ENCODE measurements at places on chromosomes 3 and 15.

- DNase-seq = no peak
Measured at GRCh38 chr3:108966773-108967172, 13.1 kb upstream of the GUCA1C start.

GRCh38 chr3:24242012-24242698 is 252.5 kb downstream of the THRB start:
- DNase-seq = no peak

DNA sequence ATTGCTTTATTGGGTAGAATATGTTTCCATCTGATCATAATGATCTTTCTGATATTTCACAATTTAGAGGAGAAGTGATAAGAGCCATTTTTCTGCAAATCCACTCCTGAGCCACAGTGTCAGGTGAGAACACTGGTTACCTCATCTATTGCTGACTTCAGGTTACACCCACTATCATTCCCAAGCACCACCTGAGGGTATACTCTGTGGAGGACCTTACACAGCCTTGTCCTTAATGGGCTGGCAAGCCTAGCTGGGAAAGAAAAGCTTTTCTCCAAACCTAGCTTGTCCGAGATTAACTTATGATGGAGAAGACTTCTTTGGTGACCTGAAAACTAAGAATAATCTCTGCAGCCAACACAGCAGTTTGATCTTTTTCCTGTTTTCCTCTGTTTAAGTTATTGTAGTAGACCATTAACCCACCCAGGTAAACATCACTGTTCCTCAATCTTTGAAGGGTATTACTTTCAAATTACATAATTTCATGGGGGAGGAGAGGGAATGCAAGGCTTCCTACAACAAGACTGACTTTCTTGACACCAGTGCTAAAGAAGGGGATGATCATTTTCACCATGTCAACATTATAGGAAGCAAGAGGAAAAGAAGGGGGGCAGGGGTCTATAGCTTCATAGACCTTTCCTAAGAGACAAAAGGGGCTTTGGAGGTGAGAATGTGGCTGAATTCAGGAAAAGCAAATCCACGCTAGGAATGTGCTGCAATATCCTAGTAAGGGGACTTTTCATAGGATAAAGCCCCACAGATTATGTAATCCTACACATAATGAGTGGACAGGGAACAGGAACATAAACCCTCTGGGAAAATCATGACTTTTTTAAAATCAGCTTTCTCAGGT is 1.7 kb downstream of the NCEH1 start:
- DNase-seq = no peak

GRCh38 chr3:13570391-13571194 is 21.7 kb downstream of the FBLN2 start:
- DNase-seq = no peak

DNA sequence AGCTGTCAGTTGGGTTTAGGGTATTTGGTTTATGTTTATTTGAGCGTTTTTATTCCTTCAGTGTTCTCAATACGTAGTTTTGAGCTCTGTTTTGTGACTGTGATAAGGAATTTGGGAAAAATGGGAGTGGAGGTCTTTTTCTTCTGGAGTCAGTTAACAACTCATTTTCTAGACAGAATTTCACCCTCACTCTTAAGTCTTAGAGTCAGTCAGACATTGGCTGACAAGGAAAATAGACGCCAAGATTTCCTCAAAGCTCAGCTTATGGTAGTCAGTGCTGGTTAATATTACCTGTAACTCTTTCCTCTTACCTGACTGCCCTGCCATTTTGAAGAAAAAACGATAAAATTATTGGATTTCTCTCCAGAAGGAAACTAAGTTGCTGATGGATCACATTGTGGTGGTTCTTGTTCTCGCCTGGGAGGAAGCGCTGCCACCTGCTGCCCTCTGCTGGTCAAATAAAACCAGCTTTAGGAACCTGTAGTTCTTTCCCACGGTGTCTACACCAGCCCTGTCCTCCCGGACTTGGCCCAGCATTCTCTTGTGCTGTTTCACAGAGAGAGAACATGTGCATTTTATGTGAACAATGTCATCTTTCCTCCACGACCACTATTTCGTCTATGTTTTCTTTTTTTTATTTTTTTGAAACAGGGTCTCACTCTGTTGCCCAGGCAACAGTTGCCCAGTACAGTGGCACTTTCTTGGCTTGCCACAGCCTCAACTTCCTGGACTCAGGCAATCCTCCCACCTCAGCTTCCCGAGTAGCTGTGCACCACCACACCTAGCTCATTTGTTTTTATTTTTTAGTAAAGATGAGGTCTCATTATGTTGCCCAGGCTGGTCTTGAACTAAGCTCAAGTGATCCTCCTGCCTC is 41.4 kb upstream of the UMPS start:
- peak; percentile 54 for DNase-seq

DNA sequence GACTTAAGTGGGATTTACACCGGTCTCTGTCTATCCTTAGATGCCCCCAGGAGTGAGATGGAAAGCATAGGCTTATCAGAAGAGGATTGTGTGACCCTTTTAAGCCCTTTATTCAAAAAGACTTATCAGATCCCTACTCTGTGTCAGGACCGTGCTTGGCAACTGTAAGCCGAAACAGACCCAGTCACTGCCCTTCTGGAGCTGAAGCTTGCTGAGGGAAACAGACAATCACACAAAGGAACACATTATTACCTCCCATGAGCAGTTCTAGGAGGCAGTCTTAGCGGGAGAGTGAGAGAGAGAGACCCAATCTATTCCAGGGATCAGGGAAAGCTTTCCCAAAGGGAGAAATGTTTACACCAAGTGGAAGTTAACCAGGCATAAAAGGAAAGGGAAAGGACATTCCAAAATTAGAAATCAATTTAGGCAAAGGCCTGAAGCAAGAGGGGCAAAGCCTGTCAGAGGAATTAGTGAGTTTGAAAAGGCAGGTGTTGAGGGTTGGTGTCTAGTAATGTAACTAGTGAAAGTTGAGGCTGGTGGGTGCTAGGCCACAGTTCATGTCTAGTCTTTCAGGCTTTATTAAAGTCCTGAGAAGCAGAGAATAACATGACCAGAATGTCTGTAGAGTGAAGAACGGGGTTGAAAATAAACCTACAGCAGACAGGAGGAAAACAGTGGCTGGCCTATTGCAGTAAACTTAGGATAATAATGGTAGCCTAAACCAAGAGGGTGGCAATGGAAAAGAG is 86.7 kb downstream of the THBS1 start:
- DNase-seq = no peak

DNA sequence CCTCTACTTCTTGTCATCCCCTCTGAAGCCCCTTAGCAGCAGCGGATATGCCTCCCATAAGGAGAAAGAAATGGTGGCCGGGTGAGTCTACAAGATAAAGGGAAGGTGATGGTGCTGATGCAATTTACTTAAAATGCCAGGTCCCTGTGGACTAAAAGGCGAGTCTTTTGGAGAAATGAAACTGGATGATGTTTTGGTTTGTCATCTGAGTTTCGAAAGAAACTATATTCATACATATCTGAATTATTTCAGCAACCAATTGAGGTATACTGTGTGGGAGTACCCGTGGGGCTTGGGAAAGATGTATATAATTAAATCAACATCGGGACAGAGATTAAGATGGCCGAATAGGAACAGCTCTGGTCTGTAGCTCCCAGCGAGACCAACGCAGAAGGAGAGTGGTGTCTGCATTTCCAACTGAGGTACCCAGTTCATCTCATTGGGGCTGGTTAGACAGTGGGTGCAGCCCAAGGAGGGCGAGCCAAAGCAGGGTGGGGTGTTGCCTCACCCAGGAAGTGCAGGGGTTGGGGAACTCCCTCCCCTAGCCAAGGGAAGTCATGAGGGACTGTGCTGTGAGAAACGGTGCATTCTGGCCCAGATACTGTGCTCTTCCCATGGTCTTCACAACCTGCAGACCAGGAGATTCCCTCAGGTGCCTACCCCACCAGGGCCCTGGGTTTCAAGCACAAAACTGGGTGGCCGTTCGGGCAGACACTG is 210.6 kb upstream of the CHRM5 start:
- DNase-seq = no peak

GRCh38 chr3:1734494-1735122 is 364.1 kb upstream of the CNTN4 start:
- no peak for DNase-seq

- DNase-seq = no peak
Measured at GRCh38 chr3:122091602-122092295, 36.6 kb downstream of the CD86 start.

- peak; percentile 67 for DNase-seq
Measured at GRCh38 chr15:90956274-90957030, 1.8 kb downstream of the RCCD1 start.

GRCh38 chr3:14750650-14751049 is 68.1 kb upstream of the FGD5 start:
- DNase-seq = no peak

DNA sequence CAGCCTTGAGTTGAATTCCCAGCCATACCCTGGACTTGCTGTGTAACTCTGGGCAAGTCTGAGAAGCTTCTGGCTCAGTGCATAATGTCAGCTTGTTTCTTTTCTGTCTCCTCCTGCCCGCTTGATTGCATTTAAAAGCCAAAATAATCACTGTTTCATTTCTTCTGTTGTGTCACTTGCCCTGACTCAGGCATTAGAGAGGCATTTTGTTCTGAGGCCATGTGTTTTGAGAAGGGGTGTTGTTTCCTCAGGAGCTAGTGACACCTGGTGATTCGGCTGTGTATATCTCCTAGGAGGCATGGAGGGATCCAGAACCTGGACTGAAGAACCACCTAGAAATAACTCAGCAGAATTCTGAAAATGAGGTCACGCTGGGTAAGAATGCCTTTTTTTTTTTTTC is 16.0 kb downstream of the WDR73 start:
- no peak for DNase-seq

DNA sequence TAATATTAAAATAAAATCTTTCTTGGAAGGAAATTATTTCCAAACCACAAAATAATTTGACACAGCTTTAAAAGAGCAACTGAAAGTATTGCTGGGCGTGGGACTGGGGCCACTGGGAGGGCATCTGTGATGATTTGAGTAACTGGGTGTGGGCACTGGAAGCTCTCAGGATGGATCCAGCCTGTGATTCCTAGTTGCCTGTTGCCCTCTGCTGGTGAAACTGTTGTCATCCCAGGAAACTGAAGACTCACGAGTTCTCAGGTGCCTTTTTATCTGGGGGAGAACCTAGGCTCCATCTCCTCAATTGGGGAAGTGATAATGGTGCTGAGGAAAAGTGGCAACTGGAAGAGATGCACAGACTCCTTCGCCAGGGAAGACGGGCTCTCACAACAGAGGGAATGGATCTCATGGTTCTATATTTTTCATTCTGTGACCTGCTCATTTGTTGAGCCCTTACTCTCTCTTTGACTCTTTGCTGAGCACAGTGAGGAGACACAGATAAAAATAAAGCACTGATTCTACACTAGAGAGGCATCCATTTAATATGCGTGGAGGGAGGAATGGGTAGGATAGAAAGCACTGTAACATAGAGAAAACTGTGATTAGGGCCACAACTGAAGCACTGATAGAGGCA is 61.6 kb downstream of the TPRG1 start:
- DNase-seq = no peak

DNA sequence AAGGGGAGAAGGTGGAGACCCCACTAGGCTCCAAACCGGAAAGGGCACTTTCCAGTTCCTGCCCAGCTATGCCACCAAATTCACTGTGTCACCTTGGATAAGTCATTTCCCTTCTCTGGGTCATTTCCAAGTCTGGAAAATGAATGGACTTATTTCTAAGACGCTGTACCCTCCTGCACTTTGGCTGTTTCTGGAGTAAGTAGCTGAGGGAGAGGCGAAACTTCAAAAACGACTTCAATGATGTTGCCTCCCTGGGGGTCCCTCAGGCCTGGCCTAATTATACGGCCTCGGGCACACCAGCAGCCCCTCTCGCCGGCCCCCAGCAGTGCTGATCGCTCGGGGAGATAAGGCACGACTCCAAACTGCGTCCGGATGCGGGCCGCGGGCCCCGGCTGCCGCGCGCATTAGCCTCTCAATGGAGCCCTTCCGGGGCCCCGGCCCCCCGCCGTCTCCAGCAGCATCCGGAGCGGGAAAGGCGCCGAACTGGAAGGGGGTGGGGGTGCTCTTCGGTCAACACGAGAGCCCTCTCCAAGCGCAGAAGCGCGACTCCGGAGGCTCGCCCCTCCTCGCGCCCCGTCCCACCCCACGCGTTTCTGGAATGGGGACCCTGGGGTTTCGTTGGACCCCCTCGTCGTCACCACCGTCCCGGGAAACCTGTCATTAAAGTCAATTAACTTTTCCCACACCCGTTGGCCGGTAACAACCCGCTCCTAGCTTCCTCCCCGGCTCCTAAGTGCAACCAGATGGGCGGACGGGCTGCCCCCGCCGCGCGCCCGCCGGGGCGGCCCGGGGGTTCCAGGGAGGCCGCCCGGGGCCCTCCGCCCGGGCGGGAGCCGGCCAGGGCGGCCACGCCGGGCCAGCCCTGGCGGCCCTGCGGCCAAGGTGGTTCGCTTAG is 4.8 kb downstream of the HES1 start:
- DNase-seq = no peak

- DNase-seq = no peak
Measured at GRCh38 chr15:78921940-78922339, 22.9 kb downstream of the CTSH start.

DNA sequence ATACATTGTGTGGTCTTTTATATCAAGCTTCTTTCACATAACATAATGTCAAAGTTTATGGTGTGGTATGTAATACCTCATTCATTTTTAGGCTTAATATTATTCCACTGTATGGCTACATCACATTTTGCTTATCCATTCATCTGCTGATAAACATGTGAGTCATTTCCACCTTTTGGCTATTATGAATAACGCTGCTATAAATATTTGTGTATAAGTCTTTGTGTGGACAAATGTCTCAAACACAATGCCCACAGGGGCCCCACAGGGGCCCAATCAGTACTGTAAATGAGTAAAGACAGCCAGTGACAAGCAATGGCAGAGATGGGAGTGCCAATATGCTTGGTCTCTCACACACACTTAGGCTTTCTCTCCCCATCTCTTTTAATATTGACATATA is 54.2 kb downstream of the PIK3R4 start:
- DNase-seq = no peak

GRCh38 chr15:61689067-61689466 is 371.2 kb downstream of the VPS13C start:
- DNase-seq = no peak

DNA sequence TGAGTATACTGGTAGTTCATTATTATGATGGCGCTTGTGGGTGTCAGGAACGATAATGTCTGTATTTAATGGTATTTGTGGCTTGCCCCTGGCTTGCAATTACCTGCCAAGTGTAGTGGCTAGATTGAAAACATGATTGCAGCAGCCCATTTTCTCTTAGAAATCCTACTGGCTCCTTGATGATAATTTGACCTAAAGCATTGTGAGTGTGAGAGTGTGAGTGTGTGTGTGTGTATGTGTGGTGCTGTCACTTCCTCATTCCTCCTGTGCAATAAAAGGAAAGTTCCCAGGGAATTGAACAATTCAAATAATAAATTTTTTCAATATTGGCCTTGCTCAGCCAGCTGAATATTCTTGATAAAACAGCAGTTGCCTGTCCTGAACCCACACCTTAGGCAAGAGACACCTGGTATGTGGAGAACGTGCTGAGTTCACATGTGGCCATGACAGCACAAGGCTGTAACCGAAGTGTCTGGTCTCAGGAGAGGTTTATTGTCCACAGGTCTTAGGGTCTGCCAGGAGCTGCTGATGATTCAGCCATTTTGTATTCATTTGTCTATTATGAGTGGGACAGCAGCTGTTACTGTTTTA is 193.3 kb downstream of the CD47 start:
- no peak for DNase-seq

GRCh38 chr3:60079076-60079475 is 1029.3 kb upstream of the CFAP20DC start:
- no peak for DNase-seq

All from stimulated activated CD8-positive, alpha-beta memory T cell treated with anti-CD3 and anti-CD28 coated beads, Interleukin-2, amount 100 ng/mL, for 48 hours (primary cell).